ENCODE measurements at places on chromosomes 4 and X.

GRCh38 chr4:119958983-119959382 is 107.7 kb downstream of the MAD2L1 start:
- no peak for DNase-seq

DNA sequence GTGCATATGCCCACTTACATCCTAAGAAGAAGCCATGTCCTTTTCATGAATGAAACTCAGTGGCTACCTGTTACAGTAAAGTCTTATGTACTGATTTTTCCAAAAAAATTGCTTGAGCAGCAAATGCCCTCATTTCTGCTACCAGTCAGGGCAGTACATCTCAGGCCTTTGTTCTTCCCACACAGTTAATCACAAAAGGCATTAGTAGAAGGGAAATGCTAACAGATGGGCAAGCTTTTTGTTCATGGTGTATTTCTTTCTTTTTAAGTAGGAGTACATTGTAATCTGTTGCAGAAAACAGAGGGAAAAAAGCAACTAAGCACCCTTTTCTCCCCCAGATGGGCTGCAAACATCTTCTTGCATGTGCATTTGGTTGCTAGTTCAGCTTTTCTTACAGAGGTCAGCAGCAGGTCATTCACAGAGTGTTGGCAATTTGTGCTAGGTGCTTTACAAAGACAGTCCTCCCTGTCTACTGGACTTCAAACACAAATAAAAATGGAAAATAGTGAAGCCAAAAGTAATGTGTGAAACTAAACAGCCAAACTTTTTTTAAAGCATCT is 373.4 kb downstream of the PRDM5 start:
- DNase-seq = no peak

- DNase-seq = no peak
Measured at GRCh38 chr4:173535165-173535902, 5.3 kb upstream of the HAND2 start.

DNA sequence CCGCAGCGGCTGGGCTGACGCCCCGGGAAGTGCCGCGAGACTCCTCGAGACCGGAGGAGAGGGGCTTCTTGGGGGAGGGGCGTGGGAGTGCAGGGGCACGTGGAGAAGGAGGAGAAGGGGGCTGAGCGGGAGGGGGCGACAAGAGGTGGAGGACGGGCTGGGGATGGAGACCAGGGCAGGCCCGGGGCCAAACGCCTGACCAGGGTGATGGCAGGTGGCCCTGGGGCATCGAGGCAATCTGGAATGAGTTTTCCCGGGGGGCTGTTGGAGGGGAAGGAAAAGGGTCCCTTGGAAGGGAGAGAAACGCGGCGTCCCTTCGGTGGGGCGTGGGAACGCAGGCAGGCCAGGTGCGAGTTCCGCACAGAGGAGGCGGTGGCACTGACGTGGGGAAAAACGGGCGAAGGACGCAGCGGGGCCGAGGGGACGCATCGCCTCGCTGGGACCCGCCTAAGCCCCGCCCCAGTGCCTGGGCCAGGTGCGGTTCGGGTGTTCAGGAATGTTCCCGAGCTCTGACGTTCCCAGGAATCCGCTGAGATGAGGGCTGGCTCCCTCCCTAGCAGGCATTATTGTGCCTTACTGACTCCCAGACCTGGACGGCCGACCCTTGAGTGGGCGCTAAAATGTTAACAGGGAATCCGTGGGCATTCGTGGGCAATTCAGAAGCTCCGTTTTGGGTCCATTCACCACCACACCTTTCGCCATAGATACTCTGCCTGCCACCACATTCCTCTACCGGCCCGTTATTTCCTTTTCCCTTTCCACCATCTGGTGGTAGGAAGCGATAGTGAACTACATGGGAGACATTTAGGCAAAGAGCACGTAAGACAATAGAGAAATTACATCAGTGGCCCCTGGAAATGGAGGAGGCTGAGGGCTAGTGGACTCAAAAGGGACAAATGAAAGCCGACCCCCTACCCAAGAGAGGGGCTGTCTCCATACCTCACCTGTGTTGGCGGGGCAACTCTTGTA is 795 bp upstream of the SH3KBP1 start:
- peak; percentile 78 for DNase-seq

Data from RPMI7951 (cell line).